ENCODE measurements at places on chromosomes 12 and 14.
A peak's percentile ranks its signal among the peaks of the same experiment; 100 is the strongest.

GRCh38 chr14:89845346-89845745, 109.2 kb downstream of the EFCAB11 start:
- DNase-seq: no peak

- peak; percentile 45 for DNase-seq
Observed at GRCh38 chr14:52068615-52069306, at the start of gene NID2. Gene NID2 (minus strand): TSS chr14:52069059. CDS start chr14:52068994, 65 bp downstream.

DNA sequence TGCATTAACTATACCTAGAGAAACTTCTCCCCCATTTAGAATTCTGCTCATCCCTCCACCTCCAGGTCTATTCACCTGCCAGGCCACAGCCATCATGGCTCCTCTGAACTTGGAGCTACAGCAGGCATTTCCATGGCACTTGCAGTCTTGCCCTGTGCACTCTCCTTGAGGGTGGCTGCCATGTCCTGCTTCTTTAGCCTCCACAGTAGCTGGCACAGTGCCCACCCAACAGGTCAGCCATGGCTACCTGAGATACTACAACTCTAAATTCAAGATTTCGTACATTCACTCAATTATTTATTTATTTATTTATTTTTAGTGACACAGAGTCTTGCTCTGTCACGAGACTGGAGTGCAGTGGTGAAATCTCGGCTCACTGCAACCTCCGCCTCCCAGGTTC, 46.5 kb downstream of the GCH1 start:
- DNase-seq: no peak

- DNase-seq: no peak
Observed at GRCh38 chr14:33573301-33573880, 377.5 kb downstream of the EGLN3 start.

DNA sequence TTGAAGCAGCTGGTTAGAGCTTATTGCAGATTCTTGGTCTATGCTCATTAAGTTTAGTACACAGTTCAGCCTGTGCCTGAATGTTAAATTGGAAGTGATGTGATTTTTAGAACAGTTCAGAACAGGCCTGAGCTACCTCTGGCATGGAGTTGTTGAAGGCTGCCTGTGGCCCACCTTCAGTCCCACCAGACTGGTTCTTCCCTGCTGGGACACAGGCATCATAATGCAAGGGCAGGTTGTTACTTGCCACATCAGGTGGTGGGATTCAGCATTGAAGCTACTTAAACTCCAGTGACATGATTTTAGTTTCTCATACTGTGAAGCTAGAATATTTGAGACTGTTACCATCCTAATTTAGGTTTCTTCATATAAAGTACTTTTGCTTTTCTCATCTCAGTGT, 49.4 kb downstream of the PROX2 start:
- no peak for DNase-seq

- DNase-seq: no peak
Observed at GRCh38 chr12:19075711-19076340, 53.7 kb upstream of the PLEKHA5 start.

DNA sequence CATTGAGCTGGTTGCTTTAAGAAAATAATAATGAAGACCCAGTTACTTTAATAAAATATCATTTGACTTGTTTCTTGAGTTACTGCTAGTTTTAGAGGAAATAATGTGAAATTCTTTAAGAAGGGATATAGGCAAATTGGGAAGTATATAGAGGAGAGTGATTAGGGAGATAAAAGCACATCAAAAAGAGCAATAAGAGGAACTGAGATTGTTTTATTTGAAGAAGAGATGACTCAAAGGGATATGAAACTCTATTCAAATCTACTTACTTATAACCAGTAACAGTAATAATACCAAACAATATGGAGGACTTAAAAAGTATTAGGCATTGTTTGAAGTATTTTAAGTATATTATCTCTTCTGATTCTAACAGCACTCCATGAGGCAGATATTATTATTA, 37.1 kb downstream of the LRRK2 start:
- DNase-seq: no peak

- DNase-seq: no peak
Observed at GRCh38 chr12:52127683-52128450, 48.4 kb downstream of the SMIM41 start.

Measured in hypothalamus (tissue), 51 donors.